H7 (cell line): ENCODE measurements at places on chromosomes 1 and 21.

- no peak for DNase-seq
These were observed 70.7 kb downstream of the DEGS1 start for GRCh38 chr1:224253721-224254120.

DNA sequence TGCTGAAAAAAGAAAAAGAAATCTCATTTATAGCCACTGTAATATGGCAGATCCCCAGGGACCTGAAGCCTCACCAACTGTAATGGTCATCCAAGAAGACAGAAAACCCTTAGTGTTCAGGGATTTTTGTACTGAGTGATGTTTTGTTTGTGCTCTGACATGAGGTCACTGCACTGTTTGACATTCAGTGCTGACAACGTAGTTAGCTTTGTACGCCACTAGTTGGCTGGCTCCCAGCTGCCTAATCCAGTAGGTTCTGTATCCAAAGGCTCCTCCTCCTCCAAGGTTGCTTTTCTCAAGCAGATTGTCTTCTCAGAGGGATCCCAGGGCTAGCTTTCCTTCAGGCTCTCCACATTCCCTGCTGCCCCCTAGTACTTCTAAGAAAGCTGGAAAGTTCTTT is 9.5 kb upstream of the YRDC start:
- DNase-seq = peak; percentile 68

DNA sequence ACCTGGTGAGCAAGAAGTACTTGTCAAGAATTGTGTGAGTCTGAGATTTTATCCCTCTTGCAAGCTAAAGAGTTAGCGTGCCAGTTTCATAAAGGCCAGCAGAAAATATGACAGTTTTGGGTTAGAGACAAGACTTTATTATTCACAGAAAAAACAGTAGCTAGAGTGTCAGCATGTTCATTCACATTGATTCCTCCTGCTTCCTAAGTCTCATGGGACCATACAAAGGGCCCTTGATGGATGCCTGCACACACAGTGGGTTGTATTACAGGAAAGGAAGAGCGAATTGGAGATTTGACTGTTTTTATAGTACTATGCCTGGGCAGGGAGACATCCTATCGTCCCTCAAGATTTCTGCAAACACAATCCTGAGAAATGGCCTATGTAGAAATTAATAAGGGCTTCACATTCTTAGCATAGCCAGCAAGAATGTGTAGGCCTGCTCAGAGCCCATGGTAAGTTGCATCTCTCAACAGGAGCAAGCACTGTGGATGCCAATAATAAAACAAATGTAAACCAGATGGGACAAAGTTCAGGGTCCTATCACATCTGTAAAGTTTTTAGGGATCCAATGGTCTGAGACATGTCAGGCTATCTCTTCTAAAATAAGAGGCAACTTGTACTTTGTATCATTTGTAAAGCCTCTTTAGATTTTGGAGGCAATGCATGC is 4.0 kb upstream of the ASPM start:
- no peak for DNase-seq

GRCh38 chr1:218516526-218516925 is 171.4 kb downstream of the TGFB2 start:
- no peak for DNase-seq

DNA sequence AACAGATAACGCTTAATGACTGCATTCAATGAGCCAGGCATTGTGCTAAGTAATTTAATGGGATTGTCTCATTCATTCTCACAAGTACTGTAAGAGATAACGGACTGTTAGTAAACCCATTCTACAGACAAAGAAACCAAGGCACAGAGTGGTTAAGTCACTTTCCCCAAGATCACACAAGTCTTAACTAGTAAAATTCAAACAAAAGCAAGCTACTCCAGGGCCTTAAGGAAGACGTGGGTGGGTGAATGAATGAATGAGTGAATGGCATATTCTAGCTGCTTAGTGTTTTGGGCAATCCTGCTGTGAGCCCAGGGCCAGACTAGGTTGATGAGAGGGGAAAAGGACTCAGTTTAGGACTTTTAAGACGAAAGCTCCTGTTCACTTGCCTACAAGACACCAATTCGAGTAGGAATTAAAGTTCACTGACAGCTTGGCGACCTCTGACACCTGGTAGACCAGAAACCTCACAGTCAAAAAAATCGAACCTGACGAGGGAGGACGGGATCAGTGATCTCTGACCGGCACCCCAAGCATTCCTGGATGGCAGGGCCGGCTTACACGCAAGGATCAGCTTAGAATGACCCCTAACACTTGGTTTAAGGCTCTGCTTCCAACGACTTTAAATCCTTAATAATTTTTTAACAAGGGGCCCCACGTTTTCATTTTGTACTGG is 557 bp downstream of the EMC1 start:
- DNase-seq = peak; percentile 70

GRCh38 chr1:1604374-1605033 is 4.6 kb upstream of the FNDC10 start:
- peak; percentile 56 for DNase-seq

- peak; percentile 69 for DNase-seq
These were observed 6.9 kb downstream of the CAMK1G start for GRCh38 chr1:209590405-209590804.

DNA sequence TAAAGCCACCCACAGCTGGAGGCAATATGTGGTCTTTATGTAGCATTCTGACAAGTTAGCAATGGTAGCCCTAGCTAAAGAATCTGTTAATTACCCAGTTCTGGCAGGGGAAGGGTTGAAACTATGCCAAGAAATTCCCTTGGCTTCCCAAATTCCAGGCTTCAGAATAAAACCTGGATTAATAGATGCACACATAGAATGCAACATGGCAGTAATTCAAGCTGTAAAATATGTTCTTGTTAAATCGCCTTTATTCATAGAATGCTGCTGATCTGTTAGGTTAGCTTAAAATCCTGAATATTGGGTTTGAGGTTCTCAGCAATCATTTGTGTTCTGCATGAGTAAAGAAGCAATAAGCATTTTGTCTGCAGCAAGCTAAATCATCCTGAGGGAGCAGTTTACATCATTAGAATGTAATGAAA is 80.1 kb downstream of the ZNF326 start:
- DNase-seq = no peak

- no peak for DNase-seq
These were observed 115.4 kb upstream of the TIAM1 start for GRCh38 chr21:31459457-31459856.
